ENCODE measurements at places on chromosomes 5 and 9.

- DNase-seq, result no peak
Measured at GRCh38 chr5:142521706-142522105, 164.2 kb downstream of the FGF1 start.

- DNase-seq, result no peak
Measured at GRCh38 chr5:79512049-79512448, 1.9 kb downstream of the HOMER1 start.

DNA sequence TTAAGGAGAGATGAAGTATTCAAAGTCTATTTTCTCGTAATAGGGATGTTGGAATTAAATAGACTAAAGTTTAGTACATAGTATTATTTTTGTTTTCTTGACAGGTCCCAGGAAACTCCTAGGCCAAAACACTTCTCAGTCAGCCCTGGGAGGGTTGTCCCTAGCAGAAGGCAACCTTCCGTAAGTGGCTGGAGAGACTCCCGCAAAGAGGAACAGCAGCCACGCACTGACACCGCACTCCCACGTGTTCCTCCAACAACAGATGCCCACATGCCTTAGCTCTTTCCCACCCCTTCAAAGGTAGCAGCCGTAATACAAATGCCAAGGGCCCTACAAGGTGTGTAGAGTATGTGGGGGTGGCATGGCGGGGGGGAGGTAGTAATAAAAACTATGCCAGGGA, 28.4 kb downstream of the PCDHGC5 start:
- DNase-seq, result no peak

GRCh38 chr9:122126331-122127261, 33.0 kb downstream of the NDUFA8 start:
- DNase-seq, result peak; percentile 65

- no peak for DNase-seq
Measured at GRCh38 chr5:72232838-72233237, 87.2 kb downstream of the MRPS27 start.

DNA sequence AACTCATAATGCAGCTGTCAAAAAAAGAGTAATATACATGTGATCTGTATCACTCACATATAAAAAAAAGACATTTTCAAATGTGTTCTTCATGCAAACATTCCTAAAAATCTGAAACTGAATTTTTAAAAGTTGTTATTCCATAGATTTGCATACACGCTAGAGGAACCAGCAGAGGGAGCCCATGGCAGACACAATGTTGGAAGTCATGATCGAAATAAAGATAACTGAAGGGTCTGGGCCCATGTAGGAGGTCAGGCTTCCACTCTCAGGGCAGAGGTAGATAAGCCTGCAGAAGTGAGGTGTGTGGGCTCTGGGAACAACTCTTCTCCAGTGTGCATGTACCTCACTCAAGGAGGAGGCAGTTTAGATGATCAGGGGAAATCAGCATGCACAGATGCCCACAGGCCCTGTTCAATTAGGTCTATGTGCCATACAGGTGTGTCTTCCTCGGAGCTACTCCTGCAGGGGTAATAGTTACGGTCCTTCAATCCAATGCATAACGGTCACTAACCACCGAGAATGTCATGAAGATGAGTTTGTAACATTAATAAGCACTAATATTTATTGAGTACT, 208.6 kb downstream of the EPB41L4A start:
- peak; percentile 19 for DNase-seq

DNA sequence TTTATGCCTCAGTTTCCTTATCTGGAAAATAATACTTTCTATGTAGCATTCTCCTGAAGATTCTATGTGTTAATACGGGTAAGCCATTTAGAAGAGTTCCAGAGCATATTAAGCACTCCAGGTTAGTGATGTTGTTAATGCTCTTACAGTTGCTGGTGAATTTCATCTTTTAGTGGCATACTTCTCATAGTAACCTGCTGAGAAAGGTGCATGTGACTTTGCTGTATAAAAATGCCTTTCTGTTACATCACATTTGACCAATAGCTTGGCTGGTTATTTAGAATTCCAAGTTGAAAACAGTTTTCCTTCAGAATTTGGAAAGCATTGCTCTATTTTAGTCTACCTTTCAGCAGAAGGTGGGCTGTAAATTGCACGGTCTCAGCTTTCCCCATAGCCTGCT, 27.2 kb downstream of the GCNT1 start:
- no peak for DNase-seq

- DNase-seq, result peak; percentile 32
Measured at GRCh38 chr5:146878476-146879172, at the start of gene PPP2R2B. Gene PPP2R2B, minus strand, starts transcription at chr5:146878757.

DNA sequence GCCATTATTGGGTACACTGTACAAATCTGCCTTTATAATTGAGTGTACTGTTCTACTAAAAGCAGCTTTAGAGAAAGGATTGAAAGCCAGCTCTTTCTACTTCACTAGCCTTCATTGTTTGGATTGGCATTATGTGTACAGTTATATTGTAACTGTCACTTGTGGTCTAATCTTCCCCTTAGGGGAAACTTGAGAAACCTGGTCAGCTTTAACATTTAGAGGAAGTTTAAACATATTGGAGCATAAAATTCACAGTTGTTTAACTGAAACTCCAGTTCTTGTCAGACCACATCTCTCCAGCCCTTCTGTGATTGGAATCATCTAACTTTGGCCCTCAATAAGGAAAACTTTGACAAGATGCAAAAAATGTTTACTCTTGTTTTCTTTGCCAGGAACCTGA, 24.6 kb downstream of the PIK3R1 start:
- no peak for DNase-seq

DNA sequence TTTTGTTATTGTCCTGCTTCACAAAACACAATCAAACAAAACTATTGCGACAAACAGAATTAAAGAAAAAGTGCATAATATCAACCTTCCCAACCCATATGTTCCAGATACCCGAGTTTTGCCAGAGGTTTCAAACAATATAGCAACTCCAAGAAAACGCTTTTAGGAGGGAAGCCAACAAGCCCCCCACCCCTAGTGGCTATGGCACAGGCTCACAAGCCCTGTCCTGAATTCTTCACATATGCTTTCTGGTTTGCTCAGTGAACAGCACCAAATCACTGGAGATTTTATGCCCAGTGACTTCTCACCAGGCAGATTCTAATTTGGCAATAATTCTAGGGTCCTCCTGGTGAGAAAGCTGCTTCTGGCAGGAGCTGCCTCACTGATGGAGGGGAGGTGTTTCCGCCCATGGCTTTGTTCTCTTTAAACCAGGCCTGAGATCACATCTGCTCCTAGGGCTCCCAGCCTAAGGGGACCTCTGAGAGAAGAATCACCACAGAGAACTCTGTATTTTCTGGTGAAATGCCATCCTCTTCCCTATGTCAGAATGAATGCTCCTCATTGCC, 1982.4 kb downstream of the EFNA5 start:
- DNase-seq, result no peak

GRCh38 chr9:95770653-95771131, 104.8 kb upstream of the ERCC6L2 start:
- no peak for DNase-seq

DNA sequence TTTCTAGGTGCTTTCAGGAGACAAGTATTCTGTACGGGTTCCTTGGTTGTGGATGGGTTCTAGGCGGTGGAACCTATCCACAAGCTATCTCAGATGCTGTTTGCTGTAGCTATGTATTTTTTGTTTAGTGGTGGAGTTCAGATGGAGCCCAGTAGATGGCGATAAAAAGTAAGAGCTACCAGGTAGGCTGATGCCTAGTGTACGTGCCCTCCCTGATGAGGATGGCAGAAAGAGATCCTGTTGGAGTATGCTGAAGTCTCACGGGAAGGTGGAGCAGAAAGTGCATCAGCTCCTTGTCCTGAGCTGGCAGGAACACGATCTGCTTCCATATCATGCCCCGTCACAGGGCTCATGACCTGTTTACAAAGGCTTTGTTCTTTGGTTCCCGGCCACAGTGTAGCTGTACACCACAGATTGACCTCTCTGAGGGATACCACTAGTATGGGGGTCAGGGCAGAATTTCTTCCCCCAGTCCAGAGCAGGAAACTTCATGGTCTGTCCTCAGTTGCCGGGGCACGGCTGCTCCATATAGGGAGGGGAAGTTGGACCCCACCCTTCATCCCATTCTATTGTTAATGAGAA, 12.6 kb upstream of the UGT3A2 start:
- peak; percentile 54 for DNase-seq

- no peak for DNase-seq
Measured at GRCh38 chr9:115216873-115217272, 98.9 kb upstream of the TNC start.

- DNase-seq, result no peak
Measured at GRCh38 chr9:78563269-78563668, 266.3 kb downstream of the PSAT1 start.

- peak; percentile 44 for DNase-seq
Measured at GRCh38 chr5:53425687-53426511, 54.5 kb upstream of the FST start.

DNA sequence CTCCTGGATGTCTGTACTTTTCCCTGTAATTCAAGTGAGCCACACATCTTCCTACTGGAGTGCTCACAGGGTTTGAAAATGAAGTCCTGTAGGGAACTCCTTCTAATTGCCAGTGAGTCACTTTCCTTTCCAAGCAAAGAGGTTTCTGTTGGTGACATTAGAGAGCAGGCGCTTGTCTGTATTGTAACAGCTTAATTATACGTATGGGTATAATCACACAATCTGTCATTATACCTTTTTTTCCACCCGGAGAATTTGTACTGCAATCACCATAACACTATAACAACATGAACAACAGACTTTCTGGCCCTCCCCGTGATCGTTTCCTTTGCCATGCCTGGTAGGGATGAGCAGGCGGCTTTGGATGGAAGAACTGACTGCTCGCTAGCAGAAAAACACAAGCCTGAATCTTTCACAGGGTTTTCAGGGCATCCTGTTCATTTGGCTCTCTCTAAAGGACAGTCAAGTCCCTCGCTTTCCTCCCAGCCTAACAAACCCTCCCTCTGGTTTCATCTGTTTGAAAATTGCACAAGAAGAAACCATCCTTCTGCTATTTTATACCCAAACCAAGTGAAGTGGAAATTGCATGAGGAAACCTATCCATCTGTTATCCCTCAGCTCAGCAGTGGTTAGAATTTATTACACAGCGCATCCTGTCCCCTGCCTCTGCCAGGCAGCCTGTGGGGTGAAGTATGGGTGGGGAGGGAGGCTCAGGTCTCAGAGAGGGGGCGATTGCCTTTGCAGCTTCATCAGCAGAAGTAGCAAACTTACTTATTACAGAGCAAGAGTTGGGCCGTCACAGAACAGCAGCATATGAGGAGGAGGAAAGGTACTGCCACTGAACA, 307.0 kb upstream of the TLE4 start:
- peak; percentile 48 for DNase-seq

GRCh38 chr9:14831074-14831473, 79.2 kb downstream of the FREM1 start:
- no peak for DNase-seq

- no peak for DNase-seq
Measured at GRCh38 chr9:131663288-131663687, 76.6 kb downstream of the RAPGEF1 start.

DNA sequence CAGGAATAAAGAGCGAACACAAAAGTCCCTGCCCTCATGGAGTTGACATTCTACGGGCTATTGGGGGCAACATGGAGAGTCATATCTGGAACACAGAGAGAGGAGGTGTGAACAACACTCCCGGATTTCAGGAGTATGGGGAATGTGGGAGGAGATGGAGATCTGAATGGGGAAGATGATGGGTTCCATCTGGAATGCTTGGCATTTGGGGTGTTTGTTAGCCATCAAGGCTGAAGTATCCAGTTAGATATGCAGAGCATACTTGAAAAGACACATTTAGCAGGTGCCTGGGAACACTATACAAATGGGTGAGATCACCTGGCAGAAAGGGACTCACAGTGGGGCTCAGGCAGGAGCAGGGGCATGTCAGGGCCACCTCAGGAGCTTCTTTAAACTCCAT, 61.1 kb downstream of the EGFLAM start:
- no peak for DNase-seq

DNA sequence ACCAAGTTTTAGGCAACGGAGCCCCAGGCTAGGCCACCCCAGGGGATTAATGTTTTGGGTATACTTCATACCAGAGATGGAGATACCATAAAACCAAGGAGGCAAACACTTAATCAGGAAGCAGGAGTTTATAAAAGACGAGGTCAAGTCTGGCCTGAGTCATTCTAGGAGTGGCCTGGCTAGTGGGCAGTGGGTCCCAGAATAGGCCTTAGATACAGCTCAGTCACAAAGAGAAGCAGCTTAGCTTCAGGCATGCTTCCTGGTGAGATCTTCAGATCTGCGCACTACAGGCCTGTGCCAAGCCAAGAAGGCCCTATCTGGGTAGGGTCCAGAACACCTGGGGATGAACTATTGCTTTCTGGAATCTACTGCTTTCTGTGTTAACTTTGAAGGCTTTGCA, 20.6 kb upstream of the NR5A1 start:
- no peak for DNase-seq

DNA sequence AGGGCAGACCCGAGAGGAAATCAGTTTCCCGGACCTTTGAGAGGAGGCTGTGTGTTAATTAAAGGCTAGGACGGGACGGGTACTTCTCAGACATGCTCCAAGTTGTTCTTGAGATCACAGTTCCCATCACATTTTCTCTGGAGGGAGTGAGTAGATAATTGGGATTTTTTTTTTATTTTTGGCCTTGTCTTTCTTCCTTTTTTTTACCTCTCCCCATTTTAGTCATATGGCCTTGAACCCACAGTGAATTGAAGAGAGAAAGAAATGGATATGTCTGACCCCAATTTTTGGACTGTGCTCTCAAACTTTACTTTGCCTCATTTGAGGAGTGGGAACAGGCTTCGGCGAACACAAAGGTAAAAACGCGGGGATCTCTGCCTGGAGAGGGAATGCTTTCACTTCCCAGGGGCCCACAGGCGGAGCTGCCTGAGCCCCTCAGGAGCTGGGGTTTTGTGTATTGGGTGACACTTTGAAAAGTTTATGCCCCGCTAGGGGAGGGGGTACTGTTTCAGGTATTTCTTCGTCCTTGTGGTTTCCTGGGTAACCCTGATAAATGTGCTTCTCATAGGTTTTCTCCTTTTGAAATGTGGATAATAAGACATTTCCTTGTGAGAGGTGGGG, 191.8 kb downstream of the CD180 start:
- DNase-seq, result no peak

DNA sequence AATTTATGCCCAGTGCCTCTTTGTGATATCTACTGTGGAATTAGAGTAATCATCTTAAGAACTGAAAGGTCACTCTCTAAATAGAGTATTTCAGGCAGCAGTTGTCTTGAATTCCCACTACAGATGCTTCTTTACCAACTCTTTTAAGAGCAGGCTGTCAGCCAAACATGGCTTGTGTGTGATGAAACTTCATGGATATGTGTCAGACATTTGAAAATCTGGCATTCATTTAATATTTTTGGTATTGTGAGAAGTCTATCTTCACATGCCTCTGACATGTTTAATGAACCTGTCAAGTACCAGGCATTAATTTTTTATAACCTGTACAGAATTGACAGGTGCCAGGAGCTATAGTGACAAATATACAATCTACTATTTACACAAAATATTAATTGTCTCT, 318.6 kb downstream of the CDH9 start:
- no peak for DNase-seq

DNA sequence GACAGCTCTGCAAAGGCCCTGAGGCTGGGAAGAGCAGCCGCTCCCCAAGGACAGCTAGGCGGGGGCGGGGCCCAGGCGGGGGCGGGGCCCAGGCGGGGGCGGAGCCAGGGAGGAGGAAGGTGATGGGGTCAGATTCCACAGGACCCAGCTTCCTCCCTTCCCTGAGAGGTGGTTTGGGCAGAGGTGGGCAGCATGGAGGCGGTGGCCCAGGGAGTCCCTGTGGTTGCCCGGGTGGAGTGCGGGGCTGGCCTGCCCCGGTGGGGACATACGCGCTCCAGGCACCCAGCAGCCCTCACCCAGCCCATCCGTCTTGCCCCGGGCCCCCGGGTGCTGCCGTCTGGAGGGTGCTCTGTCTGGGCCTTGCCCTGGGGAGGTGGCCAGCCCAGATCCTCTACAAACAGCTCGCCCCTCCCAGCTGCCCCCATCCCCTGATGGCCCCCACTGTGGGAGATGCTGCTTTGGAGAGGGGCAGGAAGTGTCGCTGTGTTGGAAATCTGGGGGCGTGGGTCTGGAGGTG, 11.0 kb upstream of the RNU6ATAC start:
- DNase-seq, result no peak
